ENCODE measurements at places on chromosomes 3 and 15. TPM values are rescaled to one million over a fixed set of nuclear protein-coding genes. Genes with fewer than 3 reads are reported as not detected.

GRCh38 chr3:172247525-172248274 is 200.6 kb downstream of the GHSR start:
- no peak for DNase-seq

- no peak for DNase-seq
Observed at GRCh38 chr15:86830304-86830703, 750.6 kb downstream of the AGBL1 start.

Gene NRG4
- total RNA-seq = under 0.01 TPM

Gene ATP13A5
- not detected for total RNA-seq

GRCh38 chr3:54312156-54312899 is 190.0 kb downstream of the CACNA2D3 start:
- no peak for DNase-seq

- DNase-seq = no peak
Observed at GRCh38 chr3:18623220-18623619, 198.1 kb upstream of the SATB1 start.

DNA sequence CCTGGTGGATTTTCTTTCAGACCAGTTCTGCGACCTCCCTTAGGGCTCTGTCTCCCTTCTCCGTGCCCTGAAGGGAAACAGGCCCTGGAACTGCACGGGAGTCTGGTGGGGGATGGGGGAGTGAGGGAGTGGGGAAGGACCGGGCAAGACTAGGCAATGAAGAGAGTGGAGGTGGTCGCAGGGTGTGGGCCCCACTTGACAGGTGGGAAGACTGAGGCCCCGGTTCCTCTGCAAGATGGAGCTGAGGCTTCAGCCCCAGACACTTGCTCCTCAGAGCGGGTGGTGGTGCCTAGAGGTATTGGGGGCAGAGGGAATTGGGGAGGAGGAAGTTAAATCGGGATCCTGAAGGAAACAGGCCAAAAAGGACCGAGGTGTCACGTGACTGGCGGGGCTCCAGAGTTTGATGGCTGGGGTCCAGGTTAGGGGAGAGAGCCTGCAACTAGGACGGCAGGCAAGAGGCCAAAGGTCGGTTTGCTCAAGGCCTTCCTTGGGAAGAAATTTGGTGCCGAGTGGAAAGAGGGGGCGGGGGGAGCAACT is 597 bp upstream of the CAMK1 start:
- peak; percentile 48 for DNase-seq

GRCh38 chr15:69451951-69452691 is 497 bp upstream of the RPLP1 start:
- peak; percentile 72 for DNase-seq

Gene NDN
- 35.1 TPM for total RNA-seq

- DNase-seq = no peak
Observed at GRCh38 chr3:59658274-59658673, 608.4 kb upstream of the CFAP20DC start.

Gene CGNL1
- 0.43 TPM for total RNA-seq

Gene CLDN18
- total RNA-seq = not detected

DNA sequence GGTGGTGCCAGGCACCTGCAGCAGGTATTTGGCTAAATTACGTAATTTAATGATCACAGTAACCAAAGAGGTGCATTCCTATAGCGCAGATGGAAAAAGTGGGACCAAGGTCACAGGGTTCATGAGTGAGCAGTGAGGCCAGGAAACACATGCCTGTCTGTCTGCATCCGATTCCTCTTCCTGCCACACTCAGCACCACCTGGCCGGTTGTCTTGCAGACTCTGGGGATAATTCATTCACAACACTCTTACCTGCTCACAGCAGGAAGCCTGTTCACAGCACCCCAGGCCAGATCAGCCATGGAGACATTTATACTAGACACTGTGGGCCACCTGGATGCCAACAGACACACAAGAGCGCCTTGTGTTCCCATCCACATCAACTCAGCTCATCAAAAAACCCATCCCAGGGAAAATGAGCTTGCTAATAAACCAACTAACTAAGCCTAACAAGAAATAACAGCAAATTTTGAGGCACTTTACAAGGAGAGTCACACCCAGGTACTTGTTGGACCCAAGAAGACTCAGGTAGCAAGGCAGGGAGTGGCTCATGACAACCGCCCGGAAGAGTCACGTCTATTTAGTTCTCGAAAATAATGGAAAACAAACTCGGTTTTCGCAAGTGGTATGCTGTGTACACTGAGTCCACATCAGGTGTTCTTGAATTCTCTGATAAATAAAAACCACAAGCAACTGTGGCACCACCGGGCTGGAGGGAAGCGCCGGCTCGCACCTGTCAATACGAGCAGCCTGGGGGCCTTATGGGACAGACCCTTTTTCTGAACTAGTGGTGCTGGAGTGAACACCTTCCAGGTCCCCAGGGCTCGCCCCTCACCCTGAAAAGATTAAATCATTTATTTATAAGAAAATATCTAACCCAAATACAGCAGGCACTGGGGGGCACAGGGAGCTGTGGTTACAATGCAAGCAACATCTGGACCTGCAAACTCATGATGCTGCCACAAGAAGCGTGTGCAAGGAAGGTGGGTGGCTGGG is 40.5 kb downstream of the FAM174B start:
- no peak for DNase-seq

GRCh38 chr15:86004061-86004460 is 75.6 kb upstream of the AGBL1 start:
- no peak for DNase-seq

- DNase-seq = no peak
Observed at GRCh38 chr3:66348704-66349103, 127.9 kb downstream of the SLC25A26 start.

GRCh38 chr3:49469037-49469935 is 781 bp upstream of the DAG1 start:
- peak; percentile 74 for DNase-seq

Gene NRROS
- total RNA-seq = 0.32 TPM

DNA sequence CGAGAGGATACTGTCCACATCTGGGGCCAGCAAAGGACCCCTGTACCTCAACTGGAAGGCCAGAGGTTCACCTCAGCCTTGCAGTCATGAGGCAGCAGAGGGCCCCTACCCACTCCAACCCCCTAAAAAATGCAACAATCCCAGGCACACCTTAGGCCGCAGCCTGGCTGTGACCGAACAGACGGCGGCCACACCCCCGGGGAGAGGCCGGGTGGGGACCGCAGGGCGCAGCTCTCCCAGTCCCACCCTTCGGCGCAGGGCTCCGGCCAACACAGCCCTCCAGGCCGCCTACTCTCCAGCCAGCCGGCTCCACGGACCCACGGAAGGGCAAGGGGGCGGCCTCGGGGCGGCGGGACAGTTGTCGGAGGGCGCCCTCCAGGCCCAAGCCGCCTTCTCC is 457 bp upstream of the DNAJA4 start:
- no peak for DNase-seq

DNA sequence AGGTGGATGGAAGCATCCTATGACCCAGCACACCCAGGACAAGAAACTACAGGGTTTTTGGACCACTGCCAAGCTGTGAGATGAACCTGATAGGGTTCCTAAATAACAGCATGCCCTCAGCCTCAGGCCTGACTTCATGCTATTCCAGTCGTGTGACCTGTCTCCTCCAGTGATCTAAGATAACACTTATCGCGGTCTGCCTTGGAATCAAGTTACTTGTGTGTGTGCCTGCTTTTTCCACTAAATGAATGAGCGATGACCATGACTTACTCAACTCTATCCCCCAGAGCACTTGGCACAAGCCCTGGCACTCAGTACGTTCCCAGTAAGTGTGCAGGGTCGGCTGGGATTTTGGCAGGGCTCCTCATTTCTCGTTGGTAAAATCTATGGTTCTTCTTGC is 172.7 kb upstream of the TP63 start:
- peak; percentile 58 for DNase-seq

- DNase-seq = peak; percentile 40
Observed at GRCh38 chr15:55108858-55109518, 87.8 kb downstream of the RSL24D1 start.

Gene GCSAM
- not detected for total RNA-seq

- DNase-seq = peak; percentile 15
Observed at GRCh38 chr3:55718074-55718473, 231.0 kb upstream of the WNT5A start.

Gene PYGO1
- total RNA-seq = 9.0 TPM

DNA sequence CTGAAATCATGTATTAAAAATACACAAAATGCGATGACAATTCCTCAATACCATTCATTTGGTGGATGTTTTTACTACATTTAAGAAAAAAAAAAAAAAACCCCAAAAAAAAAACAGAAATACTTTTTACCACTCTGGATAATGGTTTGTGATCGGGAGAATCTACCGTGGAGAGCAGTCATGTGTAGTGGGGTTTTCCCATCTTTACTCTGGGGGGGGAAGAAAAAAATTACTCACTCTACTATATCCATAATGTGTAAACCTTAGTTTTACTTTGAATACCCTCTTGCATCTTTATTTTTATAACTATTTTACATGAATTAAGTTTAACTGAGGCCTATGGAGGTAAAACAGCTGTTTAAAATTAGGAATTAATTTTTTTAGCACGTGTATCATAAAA is 83.3 kb downstream of the ANKRD28 start:
- DNase-seq = no peak

Gene SNX1
- 42.7 TPM for total RNA-seq

DNA sequence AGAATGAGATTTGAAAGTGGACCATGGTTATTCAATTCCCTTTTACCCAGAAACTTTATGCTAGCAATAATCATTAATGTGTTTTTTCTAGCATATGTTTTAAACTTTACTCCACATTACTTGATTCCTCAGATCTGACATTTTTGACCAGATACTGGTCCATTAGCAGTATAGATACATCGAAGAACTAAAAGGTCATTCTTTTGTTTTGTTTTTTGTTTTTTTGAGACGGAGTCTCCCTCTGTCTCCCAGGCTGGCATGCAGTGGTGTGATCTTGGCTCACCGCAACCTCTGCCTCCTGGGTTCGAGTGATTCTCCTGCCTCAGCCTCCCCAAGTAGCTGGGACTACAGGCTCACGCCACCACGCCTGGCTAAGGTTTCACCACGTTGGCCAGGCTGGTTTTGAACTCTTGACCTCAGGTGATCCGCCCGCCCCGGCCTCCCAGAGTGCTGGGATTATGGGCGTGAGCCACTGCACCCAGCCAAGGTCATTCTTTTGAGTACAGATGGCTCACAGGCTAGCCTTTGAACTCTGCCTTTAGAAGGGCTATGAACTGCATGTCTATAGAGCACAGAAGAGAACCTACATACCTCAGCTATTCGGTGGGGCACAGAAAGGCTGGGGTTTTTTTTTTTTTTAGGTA is 28.6 kb downstream of the CHP1 start:
- no peak for DNase-seq

Gene GPD1L
- 3.5 TPM for total RNA-seq

- no peak for DNase-seq
Observed at GRCh38 chr3:30551927-30552326, 54.5 kb upstream of the TGFBR2 start.

DNA sequence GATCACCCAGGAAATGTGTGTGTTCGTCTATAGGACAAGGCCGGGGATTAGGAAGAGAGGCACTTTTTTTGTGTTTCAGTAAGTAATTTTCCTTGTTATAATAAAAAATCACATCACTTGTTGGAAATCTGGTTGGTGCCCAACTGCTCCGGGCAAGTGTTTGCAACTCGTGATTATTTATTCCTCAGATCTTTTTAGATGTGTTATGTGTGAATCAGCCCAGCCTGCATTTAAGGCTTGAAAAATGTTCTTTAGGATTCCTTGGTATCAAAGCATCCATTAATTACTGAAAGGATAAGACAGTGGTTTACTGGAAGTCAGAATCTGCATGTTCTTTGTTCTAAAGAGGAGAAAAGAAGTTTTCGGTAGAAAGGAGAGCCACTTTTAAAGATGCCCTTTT is 345.6 kb downstream of the FEZF2 start:
- DNase-seq = no peak

DNA sequence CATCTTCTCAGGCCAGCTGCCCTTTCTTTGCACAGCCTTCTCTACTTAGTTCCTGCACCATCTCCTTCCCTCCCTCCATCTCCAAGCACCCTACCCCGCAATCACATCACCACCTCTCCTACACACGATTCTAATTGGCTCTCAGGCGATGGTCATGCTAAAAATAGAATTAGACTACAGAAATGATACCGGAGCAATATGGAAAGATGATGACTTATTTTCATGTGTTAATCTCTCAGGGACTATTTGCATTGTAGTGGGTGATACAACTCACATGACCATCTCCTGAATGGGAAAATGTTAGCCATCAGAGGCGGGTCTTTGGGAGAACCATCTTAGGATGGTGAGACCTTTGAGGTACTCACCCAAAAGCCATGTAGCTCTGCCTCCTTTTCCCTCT is 54.7 kb upstream of the PPARG start:
- no peak for DNase-seq

GRCh38 chr15:35696767-35697231 is 150.8 kb upstream of the DPH6 start:
- DNase-seq = peak; percentile 87

DNA sequence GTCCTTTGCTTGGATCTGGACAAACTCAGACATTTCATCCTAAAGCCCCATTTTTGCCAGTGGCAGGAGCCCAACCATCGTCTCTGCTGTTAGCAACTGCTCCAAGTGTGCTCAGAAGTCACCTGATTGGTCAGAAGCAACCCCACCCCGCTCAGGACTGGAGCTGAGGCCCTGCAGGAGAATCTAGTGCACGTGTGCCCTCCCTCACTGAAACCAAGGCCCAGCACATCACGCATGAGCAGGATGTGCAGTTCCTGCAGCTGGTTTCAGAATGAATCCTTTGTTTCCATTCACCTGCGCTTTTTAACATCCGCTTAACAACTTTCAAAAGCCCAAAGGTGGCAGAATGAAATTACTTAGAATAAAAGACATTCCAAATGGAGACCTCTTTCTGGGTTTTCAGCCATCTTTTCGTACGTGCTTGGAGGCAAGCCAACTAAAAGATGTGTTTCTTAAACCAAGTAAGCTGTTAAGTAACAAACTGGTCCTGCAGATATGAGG is 81.2 kb downstream of the SRGAP3 start:
- DNase-seq = no peak

- DNase-seq = no peak
Observed at GRCh38 chr3:154942827-154943226, 137.3 kb upstream of the MME start.

GRCh38 chr15:41494190-41494921 is 682 bp downstream of the ITPKA start:
- no peak for DNase-seq

Gene DPPA2
- total RNA-seq = not detected

- DNase-seq = no peak
Observed at GRCh38 chr3:60504827-60505457, 746.3 kb downstream of the FHIT start.

Gene RUBCN
- 28.1 TPM for total RNA-seq

Gene CALML4
- 1.7 TPM for total RNA-seq

Gene EXOG
- 15.1 TPM for total RNA-seq

- DNase-seq = no peak
Observed at GRCh38 chr3:195268576-195269309, 2.2 kb downstream of the XXYLT1 start.

Gene DNAH12
- under 0.01 TPM for total RNA-seq

- peak; percentile 99 for DNase-seq
Observed at GRCh38 chr15:67144609-67145311, 79.4 kb downstream of the SMAD3 start.

Gene ACSBG1
- total RNA-seq = not detected

Data from fibroblast of villous mesenchyme (primary cell).